ENCODE measurements at places on chromosomes 13 and 19. TPM values are rescaled to one million over a fixed set of nuclear protein-coding genes. Genes with fewer than 3 reads are reported as not detected.

- peak overlapping the region; percentile 100 for H3K27ac ChIP-seq
- peaks cover 11% of the 10 kb centered on the region for H3K4me1 ChIP-seq
- H3K27me3 ChIP-seq, result no peaks in the 10 kb centered on the region
- H3K4me3 ChIP-seq, result peak overlapping the region; percentile 68
- DNase-seq, result peak; percentile 24
- peaks cover 29% of the 10 kb centered on the region for H3K36me3 ChIP-seq
Measured at GRCh38 chr19:47778954-47779351, 450 bp downstream of the SELENOW start.

The ANGPTL8 gene
- 1.5 TPM for total RNA-seq

The ZNF302 gene
- total RNA-seq, result 59.1 TPM

- DNase-seq, result no peak
- no peak overlapping the region for H3K4me3 ChIP-seq
- no peaks in the 10 kb centered on the region for H3K27me3 ChIP-seq
- no peaks in the 10 kb centered on the region for H3K4me1 ChIP-seq
- H3K27ac ChIP-seq, result no peak overlapping the region
- no peaks in the 10 kb centered on the region for H3K36me3 ChIP-seq
Measured at GRCh38 chr19:45110851-45111266, 17.9 kb downstream of the PPP1R37 start.

GRCh38 chr19:18856385-18857126 is 24.8 kb downstream of the UPF1 start:
- no peaks in the 10 kb centered on the region for H3K4me1 ChIP-seq
- no peak for DNase-seq
- no peak overlapping the region for H3K4me3 ChIP-seq
- no peak overlapping the region for H3K27ac ChIP-seq

The RPL36 gene
- 829 TPM for total RNA-seq

The ZSCAN4 gene
- not detected for total RNA-seq

DNA sequence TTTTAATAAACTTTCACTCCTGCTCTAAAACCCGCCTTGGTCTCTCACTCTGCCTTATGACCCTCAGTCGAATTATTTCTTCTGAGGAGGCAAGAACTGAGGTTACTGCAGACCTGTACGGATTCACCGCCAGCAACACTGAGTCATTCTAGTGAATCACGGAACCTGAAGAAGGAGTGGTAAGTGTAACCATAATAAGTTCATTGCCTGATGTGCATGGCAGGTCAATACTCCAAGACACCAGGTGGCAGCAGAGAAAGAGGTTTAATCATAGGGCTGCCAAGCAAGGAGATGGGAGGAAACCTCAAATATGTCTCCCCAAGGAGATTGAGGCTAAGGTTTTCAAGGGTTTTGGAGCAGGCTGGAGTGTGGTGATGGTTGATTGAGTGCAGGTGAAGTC is 204.3 kb upstream of the IPO5 start:
- H3K27me3 ChIP-seq, result no peaks in the 10 kb centered on the region
- H3K4me1 ChIP-seq, result no peaks in the 10 kb centered on the region
- H3K27ac ChIP-seq, result no peak overlapping the region

DNA sequence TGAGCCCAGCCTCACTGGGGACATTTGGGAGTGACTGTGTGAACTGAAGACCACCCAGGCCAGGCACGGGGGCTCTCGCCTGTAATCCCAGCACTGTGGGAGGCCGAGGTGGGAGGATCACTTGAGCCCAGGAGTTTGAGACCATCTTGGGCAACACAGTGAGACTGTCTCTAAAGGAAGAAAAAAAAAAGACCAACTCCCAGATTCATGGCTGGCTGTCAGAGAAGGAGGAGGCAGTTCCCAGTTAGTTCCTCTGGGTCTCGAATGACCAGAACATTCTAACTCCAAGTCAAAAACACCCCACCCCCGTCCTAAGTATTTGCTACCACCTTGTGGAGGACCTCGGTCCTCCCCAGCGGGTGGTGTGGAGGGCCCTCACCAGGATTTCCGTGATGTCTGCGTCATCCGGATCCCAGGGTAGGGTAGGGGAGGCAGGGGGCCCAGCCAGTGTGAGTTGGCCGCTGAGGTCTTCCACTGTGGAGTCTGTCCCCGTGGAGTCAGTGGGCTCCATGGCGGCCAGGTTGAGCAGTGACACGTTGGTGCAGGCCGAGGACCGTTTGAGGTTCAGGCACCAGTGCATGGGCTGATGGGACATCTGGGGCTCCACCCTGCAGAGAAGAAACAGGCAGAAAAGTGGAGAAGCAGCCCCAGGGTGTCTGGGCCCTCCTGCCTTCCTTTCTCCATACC is 1.3 kb downstream of the TSKS start:
- DNase-seq, result peak; percentile 81
- H3K27me3 ChIP-seq, result no peaks in the 10 kb centered on the region
- no peaks in the 10 kb centered on the region for H3K36me3 ChIP-seq
- H3K27ac ChIP-seq, result no peak overlapping the region

GRCh38 chr19:3154957-3155736 is 19.3 kb downstream of the GNA15 start:
- DNase-seq, result no peak
- no peaks in the 10 kb centered on the region for H3K36me3 ChIP-seq
- no peak overlapping the region for H3K4me3 ChIP-seq
- no peak overlapping the region for H3K27ac ChIP-seq

The SIGLECL1 gene
- not detected for total RNA-seq

The ADGRL1 gene
- total RNA-seq, result 26.6 TPM

The ZNF256 gene
- 12.5 TPM for total RNA-seq

- no peaks in the 10 kb centered on the region for H3K4me1 ChIP-seq
- H3K36me3 ChIP-seq, result no peaks in the 10 kb centered on the region
- H3K4me3 ChIP-seq, result no peak overlapping the region
- no peaks in the 10 kb centered on the region for H3K27me3 ChIP-seq
- no peak for DNase-seq
Measured at GRCh38 chr19:10611907-10612306, 13.4 kb upstream of the SLC44A2 start.

The GJB2 gene
- 5.9 TPM for total RNA-seq

The ZNF221 gene
- 3.8 TPM for total RNA-seq

DNA sequence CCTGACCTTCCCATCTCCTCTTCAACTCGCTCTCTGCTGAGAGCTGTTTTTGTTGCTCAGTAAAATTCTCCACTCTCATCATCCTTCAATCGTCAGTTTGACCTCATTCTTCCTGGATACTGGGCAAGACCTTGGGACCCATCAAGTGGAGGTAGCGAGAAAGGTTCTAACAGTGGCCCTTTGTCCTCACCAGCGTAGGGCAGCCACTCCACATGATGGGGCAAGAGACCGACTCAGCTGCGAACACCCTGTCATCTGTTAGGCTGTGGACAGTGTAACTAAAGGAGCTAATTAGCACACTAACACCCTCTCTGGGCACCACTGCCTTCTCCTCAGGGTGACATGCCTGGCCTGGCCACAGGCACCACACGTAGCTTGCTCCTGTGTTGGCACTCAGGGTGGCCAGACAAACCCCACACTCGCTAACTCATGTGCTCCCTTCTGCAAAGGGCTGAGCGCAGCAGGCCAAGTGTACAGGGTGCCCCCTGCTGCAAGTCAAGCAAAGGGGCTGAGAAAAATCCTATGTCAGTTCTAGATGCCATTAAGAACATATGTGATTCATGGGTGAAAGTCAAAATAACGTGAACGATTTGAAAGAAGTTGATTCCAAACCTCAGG is 1216.0 kb downstream of the SLITRK5 start:
- H3K27me3 ChIP-seq, result no peaks in the 10 kb centered on the region
- H3K36me3 ChIP-seq, result no peaks in the 10 kb centered on the region
- no peaks in the 10 kb centered on the region for H3K4me1 ChIP-seq
- DNase-seq, result no peak
- H3K4me3 ChIP-seq, result no peak overlapping the region

- no peaks in the 10 kb centered on the region for H3K27me3 ChIP-seq
- H3K4me3 ChIP-seq, result no peak overlapping the region
- no peak for DNase-seq
- H3K27ac ChIP-seq, result no peak overlapping the region
- H3K4me1 ChIP-seq, result no peaks in the 10 kb centered on the region
Measured at GRCh38 chr13:73171271-73171682, 112.5 kb downstream of the KLF5 start.

- H3K27ac ChIP-seq, result no peak overlapping the region
- H3K27me3 ChIP-seq, result no peaks in the 10 kb centered on the region
- H3K4me1 ChIP-seq, result peaks cover 28% of the 10 kb centered on the region
- DNase-seq, result peak; percentile 79
Measured at GRCh38 chr19:2491130-2491801, 15.3 kb downstream of the GADD45B start.

GRCh38 chr19:11868188-11868587 is 19.4 kb upstream of the ZNF69 start:
- H3K4me1 ChIP-seq, result no peaks in the 10 kb centered on the region
- no peak overlapping the region for H3K4me3 ChIP-seq
- no peaks in the 10 kb centered on the region for H3K36me3 ChIP-seq
- no peak for DNase-seq
- no peak overlapping the region for H3K27ac ChIP-seq
- no peaks in the 10 kb centered on the region for H3K27me3 ChIP-seq

- no peak overlapping the region for H3K4me3 ChIP-seq
- H3K27me3 ChIP-seq, result no peaks in the 10 kb centered on the region
- DNase-seq, result no peak
- no peak overlapping the region for H3K27ac ChIP-seq
- H3K4me1 ChIP-seq, result no peaks in the 10 kb centered on the region
Measured at GRCh38 chr19:57057036-57057686, 62.6 kb upstream of the USP29 start.

GRCh38 chr13:110119935-110120905 is 186.7 kb downstream of the COL4A1 start:
- H3K4me1 ChIP-seq, result peaks cover 10% of the 10 kb centered on the region
- no peak overlapping the region for H3K27ac ChIP-seq
- DNase-seq, result no peak
- H3K27me3 ChIP-seq, result no peaks in the 10 kb centered on the region
- no peak overlapping the region for H3K4me3 ChIP-seq
- H3K36me3 ChIP-seq, result no peaks in the 10 kb centered on the region

DNA sequence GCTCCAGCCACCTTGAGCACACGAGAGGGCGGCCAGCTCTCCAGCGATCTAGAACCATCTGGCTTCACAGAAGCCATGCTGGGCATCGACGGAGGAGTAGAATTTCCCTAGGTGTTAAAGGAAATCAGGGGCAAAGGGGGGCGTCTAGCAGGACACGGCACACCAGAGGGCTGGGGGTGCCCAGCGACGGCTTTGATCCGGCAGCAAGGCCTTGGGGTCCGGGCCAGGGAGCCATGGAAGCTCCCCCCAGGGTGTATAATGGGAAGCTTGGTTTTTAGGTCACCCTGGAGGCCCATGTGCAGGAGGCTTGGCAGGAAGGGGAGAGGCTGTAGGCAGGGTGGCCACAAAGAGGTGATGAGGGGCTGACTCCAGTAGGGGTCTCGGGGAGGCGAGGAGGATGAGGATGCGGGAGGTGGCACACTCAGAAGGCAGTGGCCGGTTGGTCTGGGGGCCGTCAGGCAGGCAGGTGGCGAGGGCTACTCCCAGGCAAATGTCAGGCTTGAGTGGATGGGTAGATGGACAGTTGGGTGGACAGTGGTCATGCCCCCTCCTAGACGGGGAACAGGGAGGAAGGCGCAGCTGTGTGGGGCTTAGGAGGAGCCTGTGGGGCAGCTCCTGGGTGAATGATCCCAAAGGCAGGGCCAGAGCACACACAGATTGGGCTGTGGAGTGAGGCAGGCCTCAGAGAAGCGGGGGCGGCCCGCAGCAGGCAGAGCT is 5.6 kb downstream of the KMT5C start:
- peaks cover 12% of the 10 kb centered on the region for H3K4me1 ChIP-seq
- no peak overlapping the region for H3K27ac ChIP-seq
- peaks cover 24% of the 10 kb centered on the region for H3K36me3 ChIP-seq
- H3K4me3 ChIP-seq, result no peak overlapping the region
- no peaks in the 10 kb centered on the region for H3K27me3 ChIP-seq

The KIR3DL1 gene
- not detected for total RNA-seq

The GPR183 gene
- 11.5 TPM for total RNA-seq

- no peaks in the 10 kb centered on the region for H3K27me3 ChIP-seq
- H3K4me3 ChIP-seq, result no peak overlapping the region
- H3K27ac ChIP-seq, result no peak overlapping the region
- H3K4me1 ChIP-seq, result no peaks in the 10 kb centered on the region
- peaks cover 31% of the 10 kb centered on the region for H3K36me3 ChIP-seq
- DNase-seq, result no peak
Measured at GRCh38 chr19:1426736-1427135, 11.5 kb upstream of the RPS15 start.

The SAFB gene
- 79.5 TPM for total RNA-seq

The ZNF540 gene
- total RNA-seq, result 2.1 TPM

The SYCN gene
- not detected for total RNA-seq

GRCh38 chr19:1105008-1105872 is 1.4 kb downstream of the GPX4 start:
- peak; percentile 53 for DNase-seq
- H3K4me1 ChIP-seq, result peaks cover 28% of the 10 kb centered on the region
- H3K27ac ChIP-seq, result peak overlapping the region; percentile 97
- H3K4me3 ChIP-seq, result peak overlapping the region; percentile 97
- H3K36me3 ChIP-seq, result peaks cover 10% of the 10 kb centered on the region
- no peaks in the 10 kb centered on the region for H3K27me3 ChIP-seq

GRCh38 chr13:100662468-100663211 is 12.0 kb downstream of the TMTC4 start:
- H3K4me3 ChIP-seq, result no peak overlapping the region
- no peaks in the 10 kb centered on the region for H3K27me3 ChIP-seq
- peak overlapping the region; percentile 18 for H3K27ac ChIP-seq
- peaks cover 20% of the 10 kb centered on the region for H3K36me3 ChIP-seq

The ACER1 gene
- not detected for total RNA-seq

DNA sequence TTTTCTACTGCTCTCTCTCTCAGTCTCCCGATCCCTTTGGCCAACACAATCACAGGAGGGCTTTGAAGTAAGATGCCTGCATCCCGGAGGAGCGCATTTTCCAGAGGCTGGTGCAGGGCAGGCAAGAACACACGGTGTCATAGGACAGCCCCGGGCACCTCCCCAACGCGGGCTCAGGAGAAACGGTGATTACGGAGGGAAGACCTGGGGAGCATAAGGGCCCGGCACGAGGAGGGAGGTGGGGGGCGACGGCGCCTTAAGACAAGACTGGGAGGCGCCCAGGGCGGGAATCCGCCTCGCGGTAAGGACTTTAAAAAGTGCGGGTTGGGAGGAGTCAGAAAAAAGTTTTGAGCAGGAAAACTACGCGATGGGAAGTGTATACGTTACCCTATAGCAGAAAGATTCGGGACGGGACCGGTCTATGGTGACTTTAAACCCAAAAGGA is 18.7 kb upstream of the ZNF888 start:
- H3K4me1 ChIP-seq, result peaks cover 3% of the 10 kb centered on the region
- peak; percentile 22 for DNase-seq
- no peaks in the 10 kb centered on the region for H3K27me3 ChIP-seq

DNA sequence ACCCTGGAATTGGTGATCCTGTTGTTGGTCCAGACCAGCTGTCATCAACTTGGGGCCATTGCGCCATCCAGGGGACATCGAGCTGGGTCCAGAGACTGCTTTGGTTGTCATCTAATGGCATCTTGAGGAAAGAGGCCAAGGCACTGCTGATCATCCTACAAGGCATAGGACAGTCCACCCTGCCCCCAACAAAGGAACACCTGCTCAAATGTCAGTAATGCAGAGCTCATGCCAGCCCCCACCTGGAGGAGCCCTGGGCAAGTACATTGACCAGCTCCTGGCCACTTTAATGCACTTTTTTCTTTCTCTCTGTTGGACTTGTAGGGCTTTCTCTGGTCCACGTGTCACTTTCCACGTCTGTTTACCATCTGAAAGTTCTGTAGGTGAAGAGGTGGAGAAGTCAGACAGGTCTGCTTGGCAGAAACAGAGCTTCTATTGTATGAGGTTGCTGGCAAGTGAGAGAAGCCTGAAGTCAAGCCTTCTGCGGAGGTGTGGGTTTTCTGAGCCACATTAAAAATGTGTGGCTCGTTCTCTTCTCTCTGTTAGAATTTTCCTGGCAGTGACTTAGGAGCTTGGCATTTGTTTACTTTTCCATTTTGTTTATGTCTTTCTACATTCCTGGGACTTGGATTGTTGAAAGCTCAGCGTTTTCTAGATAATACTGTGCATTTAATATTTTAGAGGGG is 124.0 kb upstream of the RNF113B start:
- peak; percentile 54 for DNase-seq
- no peak overlapping the region for H3K27ac ChIP-seq
- no peaks in the 10 kb centered on the region for H3K36me3 ChIP-seq
- H3K27me3 ChIP-seq, result no peaks in the 10 kb centered on the region
- peaks cover 5% of the 10 kb centered on the region for H3K4me1 ChIP-seq
